ENCODE measurements at places on chromosomes 7 and 10.

DNA sequence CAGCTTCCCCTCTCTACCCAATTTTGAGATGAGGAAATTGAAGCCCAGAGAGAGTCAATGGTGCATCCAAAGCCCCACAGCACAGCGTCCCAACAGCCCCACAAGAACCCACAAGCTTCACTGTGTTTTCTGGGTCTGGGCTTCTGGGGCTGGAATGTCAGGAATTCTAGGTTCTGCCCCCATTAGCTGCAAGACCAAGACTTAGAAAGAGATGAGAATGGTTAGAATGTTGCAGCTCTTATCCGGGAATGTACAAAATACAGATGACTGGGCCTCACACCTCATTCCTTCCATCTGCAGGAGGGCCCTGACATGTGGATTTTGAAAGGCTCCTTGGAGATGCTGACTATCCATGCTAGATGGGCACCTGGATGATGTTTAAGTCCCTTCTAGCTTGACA is 6.0 kb upstream of the SGPL1 start:
- no peak for DNase-seq

GRCh38 chr7:130900471-130901076 is 166.6 kb upstream of the KLF14 start:
- no peak for DNase-seq

DNA sequence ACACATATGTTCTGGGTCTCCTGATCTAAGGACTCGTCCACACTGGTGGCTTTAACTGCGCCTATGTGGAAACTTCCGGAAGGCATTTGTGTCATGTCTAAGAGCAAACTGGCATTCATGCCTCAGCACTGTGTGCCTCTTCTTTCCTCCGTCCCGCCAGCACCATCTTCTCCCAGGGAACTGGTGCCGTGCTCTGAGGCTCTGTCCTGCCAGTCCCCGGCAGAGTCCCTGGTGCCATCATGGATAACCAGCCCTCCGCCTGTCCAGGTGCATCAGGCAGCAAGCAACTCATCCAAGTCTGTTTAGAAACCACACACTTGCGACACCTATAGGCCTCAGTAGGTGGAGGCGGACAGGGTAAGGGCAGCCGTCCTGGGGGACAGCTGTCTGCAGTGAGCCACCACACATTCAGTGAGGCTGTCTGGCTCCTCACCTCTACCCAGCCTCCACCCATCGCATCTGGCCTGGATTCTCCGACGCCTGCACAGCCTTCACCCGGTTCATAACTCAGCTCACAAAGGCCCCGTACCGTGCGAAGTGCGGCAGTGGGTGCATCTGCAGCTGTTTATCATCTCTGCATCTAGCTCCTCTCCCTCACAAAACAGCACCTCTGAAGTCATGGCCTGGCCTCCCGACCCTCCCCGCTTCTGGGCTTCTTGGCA is 162.7 kb downstream of the DIP2C start:
- no peak for DNase-seq

DNA sequence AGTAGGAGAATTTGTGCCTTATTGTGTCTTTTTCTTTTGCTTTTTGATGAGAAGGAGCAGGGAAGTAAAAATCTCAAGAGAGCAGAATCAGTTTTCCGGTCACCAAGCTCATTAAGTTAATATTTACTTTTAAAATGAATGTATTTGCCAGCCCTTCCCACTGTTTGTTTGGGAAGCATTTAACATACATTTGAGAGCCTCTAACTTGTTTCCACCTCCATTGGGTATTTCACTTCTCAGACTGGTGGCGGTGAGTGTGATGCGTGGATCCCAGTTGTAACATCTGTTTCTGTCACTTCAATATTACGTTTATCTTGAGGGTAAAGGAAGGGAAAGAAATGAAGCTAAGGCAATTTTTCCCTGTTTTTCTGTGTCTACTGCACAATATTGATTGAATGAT is 22.8 kb downstream of the CDK14 start:
- DNase-seq, result no peak

- DNase-seq, result no peak
Observed at GRCh38 chr10:44862006-44862751, 49.0 kb upstream of the TMEM72 start.

DNA sequence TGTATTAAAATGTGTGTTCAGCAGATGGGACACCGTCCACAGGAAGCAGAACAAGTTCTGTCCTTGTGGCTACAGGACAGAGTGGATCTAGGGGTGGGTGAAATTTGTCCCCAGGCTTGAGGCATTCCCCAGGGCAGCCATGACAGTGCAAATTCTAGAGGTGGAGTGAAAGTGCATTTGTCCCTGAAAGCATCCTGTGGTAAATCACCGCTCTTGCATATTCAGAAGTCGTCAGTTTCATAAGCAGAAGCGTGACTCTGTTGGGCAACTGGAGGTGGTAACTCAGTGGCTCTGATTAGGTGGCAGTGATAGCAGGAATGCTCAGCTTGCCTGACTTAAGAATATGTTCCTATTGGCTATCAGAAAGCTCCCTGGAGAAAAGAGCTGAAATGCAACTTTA is 96.6 kb downstream of the SNX10 start:
- DNase-seq, result no peak

DNA sequence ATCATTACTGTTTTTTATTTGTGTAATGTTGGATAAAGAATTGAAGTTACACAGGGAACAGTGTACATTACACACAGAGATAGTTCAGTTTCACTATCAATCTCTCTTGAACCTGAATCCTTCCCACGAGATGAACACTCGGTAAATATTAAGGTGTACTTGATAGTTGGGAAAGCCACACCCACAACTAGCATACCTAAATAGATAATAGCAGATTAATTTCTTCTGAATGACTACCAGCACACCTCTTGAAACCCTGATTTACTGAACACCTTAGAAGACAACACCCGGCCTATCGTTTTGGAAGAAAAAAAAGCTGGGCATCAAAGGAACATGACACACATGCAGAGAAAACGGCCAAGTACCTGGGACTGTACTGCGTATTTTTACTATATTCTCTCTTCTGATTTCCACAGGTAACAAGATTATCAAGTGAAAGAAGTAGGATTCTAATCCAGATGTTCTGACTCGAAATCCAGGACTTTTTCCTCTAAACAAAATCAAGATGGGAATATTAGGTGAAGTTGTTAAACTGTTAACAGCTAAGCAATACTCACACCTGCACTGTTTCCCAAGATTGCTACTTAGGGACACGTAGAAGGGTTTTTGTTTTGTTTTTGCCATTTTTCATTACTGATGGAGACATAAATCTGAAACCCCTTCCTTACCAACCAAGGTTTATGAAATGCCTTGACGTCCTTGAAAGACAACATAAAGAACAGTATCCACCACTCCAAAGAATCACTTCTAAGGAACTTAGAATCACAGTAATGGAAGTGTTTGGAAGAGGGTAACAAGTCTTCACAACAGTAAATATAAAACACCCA is 1.0 kb downstream of the CCDC186 start:
- no peak for DNase-seq

GRCh38 chr10:43952760-43953159 is 304.1 kb upstream of the ZNF32 start:
- no peak for DNase-seq

GRCh38 chr10:116353817-116354216 is 29.6 kb downstream of the CCDC172 start:
- no peak for DNase-seq

DNA sequence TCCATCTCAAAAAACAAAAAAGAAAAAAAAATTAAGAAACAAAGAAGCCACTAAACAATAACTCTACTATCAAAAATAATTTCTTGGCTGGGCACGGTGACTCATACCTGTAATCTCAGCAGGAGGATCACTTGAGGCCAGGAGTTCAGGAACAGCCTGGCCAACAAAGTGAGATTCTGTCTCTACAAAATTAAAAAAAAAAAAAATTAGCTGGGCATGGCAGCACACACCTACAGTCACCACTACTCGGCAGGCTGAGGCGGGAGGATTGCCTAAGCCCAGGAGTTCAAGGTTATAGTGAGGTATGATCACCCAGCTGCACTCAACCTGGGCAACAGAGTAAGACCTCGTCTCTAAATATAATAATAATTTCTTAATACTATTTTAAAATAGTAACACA is 69.0 kb downstream of the PARD3 start:
- no peak for DNase-seq

DNA sequence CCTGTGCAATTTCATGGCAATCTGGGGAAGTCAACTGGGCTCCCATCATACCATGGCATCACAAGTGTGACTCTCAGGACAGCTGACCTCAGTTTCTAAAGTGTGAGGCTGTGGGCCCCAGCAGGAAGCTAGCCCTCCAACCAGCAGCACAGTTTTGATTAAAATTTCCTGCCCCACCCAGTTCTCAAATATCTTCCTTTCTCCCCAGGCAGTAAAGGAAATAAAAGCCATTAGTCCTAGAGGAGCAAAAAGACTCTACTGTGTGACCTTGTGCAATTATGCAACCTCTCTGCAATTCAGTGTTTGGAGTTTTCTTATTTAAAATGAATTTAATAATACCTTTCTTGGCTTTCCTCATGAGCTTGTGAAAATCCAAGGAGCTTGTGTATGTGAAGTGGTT is 143.1 kb upstream of the CDCA7L start:
- no peak for DNase-seq

- DNase-seq, result no peak
Observed at GRCh38 chr10:31622978-31623377, 304.0 kb downstream of the ZEB1 start.

- DNase-seq, result no peak
Observed at GRCh38 chr7:44749992-44750391, 1.3 kb downstream of the ZMIZ2 start.

GRCh38 chr10:47029181-47030009 is 118.2 kb downstream of the PTPN20 start:
- DNase-seq, result no peak

DNA sequence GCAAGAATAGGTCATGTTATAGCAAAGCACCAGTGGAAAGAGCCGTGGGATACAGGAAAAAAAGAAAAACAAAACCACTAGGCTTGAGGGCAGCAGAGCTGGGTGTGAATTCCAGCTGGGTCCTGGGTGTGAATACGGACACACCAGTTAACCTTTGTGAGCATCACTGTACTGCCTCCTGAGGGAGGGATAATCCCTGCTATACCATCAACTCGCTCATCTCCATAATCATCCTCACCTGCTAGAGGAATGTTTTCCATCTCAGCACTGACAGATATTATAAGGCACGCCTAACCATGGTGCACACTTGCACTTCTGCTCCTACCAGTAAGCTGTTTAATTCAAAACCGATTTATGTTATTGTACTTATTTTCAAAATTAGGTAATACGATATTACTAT is 62.2 kb downstream of the GSAP start:
- no peak for DNase-seq

DNA sequence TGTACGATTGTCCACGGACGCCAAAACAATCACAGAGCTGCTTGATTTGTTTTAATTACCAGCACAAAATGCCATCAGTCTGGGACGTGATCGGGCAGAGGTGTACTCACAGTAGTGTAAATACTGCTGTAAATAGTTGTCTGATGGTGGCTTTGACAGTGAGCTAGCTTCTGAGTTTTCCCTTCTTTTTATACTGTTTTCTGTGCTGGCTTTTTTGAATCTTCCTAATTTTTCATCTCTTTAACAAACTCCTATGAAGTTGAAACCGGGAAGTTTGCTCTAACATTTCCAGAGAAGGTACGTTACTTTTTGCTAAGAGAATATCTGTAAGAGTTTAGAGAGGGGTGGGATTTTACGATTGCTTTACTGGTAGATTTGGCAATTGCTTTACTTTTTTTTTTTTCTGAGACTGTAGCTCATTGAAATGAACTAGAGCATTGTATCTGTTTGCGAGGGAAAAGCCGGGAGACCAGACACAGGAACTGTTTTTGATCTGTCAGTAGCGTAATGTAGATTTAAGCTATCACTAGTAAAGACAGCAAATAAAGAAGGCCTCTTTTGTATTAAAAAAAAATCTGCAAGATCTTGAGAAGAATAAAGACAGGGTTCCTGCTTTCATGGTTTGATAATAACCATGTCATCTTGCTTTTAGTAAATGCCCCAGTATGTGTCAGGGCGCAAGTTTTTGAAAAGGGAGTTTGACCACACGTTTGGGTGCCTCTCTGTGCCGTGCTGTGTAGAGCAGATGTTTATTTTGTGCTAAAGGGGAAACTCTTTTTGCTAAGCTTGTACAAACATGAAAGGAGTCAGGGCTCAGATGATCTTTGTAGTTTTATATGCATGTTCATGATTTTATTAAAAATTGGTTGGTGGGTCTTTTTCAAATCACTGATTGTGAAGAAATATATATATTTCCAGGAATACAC is 712 bp downstream of the FOXP2 start:
- no peak for DNase-seq

GRCh38 chr7:6551016-6551511 is at the start of gene GRID2IP:
Gene GRID2IP, minus strand, starts transcription at chr7:6551461. Its CDS starts 25 bp downstream, at chr7:6551436.
- DNase-seq, result no peak

GRCh38 chr7:123748171-123748733 is 551 bp downstream of the WASL start:
- peak; percentile 4 for DNase-seq

- DNase-seq, result no peak
Observed at GRCh38 chr10:1160561-1161314, 104.6 kb downstream of the WDR37 start.

DNA sequence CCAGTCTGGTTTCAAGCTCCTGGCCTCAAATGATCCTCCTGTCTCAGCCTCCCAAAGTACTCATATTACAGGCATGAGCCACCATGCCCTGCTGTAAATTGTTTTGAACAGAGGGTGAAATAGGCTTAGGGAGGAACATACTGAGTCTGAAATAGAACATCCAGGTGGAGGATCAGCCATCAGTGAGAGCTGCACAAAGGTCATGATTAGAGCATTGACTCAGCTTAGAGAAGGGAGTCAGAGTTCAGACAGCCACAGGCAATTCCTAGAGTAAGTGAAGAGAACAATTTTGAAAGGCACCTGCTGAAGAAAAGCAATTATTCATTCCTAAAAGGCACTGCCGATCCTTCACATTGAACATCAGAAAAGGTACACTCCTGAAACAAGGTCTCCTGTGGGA is 15.9 kb upstream of the NEBL start:
- no peak for DNase-seq

- no peak for DNase-seq
Observed at GRCh38 chr7:14289957-14290356, 300.5 kb upstream of the ETV1 start.

GRCh38 chr10:35005868-35006267 is 84.3 kb downstream of the CUL2 start:
- DNase-seq, result no peak

DNA sequence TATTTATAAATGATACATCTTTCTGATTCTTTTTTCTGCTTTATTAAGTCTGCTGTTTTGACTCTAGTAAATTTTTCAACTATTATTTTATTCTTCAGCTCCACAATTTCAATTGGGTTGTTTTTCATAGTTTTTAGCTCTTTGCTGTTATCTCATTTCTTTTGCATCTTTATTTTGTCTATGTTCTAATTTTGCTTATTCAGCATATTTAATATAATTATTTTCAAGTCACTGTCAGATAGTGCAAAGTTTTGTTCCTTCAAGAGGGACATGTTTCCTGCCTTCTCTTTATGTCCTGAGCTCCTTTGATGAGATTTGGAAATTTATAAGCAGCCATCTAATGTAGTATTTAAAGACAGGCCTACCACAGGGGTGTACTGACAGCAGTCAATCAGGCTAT is 131.5 kb upstream of the ZNF722 start:
- DNase-seq, result no peak

- DNase-seq, result no peak
Observed at GRCh38 chr10:47339759-47340607, 8.2 kb upstream of the RBP3 start.
